ENCODE measurements at places on chromosomes 16 and 17.

GRCh38 chr17:32104158-32104557 lies 38.1 kb upstream of the RHOT1 start:
- no peak for DNase-seq

DNA sequence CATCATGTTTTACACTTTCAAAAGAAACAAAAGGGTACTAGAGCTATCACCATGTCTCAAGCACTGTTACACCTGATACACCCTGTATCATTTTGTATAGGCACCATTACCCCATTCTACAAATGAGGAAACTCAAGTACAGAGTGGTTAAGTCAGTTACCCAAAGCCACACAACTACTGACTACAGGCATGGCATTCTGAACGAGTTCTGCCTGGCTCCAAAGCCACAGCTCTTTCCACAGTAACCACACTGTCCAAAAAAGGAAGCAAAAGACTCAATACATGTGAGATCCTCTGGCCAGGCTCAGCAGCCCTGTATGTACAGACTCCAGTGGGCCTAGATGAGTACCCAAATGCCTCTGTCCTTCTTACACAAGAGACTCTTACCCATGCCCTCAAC lies 4.7 kb downstream of the DYNC1LI2 start:
- peak; percentile 34 for DNase-seq

- no peak for DNase-seq
These were observed 112.6 kb upstream of the MPHOSPH6 start for GRCh38 chr16:82282662-82283061.

GRCh38 chr17:49196520-49196919 lies 13.9 kb downstream of the GNGT2 start:
- DNase-seq = no peak

DNA sequence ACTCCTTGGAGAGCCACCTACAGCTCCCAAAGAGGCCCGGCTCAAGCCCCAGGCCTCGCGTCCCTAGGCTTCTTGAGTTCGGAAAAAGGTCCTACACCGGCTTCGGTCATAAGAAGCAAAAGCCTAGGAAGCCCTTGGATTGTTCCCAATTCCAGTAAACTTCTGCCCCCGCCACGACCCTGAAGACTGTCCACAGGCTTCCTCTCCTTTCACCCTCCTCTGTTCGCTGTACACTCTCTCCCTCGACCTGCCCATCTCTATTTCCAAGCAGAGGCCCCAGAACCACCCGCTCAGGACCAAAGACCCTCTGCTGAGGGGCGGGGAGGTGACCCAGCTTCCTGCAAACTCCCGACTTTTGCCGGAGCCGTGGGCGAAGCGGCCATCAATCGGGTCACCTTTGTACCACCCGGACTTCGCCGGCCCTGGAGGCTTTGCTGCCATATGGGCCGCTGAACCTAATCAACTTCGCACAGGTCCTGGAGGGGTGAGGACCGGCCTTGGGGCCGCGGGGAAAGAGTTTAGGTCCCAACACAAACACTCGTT lies 2.7 kb downstream of the HOXB2 start:
- DNase-seq = peak; percentile 18

DNA sequence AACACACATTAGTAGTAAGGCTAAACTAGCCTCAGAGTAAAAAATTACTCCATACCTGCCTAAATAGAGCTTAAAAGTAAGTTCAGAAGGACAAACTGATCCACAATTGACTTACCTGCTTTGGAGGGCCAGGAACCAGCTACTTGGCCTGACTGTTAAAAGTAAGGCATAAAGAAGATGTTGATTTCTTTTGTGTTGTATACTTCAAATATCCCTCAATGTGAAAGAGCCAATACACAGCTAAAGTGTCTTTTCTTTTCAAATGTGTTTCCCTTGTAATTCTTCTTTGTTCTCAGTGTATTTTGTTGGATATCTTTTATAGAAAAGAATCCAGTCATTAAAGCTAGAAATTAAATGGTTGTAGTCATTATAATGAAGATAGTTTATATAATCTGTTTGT lies 171.1 kb downstream of the TANC2 start:
- DNase-seq = no peak

- DNase-seq = peak; percentile 66
These were observed 9.8 kb downstream of the SLC38A10 start for GRCh38 chr17:81285179-81285878.

GRCh38 chr17:71970312-71970711 lies 150.5 kb upstream of the SOX9 start:
- DNase-seq = no peak

DNA sequence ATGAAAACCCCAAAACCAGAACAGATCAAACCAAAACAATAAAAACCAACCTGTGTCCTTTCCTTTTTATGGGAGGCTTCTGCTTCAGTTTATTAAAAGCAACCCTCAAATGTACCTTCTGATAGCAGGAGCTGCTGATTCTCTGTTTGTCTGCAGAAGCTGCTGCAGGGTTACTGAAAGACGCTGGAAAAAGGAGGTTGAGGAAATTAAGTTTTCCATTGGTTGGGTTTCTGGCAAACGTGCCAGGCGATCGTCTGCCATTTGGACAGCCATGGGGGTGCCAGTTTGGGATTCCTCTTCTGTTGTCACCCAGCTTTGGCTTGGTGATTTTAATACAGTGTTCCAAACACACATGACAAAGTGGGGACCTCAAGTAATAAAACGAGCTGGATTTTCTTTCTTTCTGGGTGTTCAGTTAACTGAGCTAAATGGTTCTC lies 185.4 kb upstream of the ZFHX3 start:
- DNase-seq = no peak

DNA sequence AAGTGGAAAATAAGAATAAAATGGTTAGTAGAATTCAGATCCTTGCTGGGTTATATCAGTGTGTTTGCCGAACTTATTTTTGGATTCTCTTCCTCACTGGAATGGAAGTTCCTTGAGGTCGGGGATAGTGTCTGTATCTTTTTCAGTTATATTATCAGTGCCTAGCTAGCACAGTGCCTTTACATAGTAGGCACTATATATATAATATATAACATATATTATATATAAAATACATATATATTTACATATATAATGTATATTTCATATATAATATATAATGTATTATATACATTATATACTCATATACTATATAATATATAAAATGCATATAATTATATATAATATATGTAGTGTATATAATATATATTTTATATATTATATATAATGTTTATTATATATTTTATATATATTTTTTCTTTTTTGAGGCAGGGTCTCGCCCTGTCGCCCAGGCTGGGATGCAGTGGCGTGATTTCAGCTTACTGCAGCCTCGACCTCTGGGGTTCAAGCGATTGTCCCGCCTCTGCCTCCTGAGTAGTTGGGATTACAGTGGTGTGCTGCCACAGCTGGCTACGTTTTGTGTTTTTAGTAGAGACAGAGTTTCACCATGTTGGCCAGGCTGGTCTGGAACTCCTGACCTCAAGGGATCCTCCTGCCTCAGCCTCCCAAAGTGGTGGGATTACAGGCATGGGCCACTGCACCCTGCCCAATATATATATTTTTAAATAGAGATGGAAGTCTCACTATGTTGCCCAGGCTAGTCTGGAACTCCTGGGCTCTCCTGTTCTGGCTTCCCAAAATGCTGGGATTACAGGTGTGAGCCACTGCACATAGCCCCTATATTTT lies 3.2 kb downstream of the NFATC3 start:
- no peak for DNase-seq

- no peak for DNase-seq
These were observed 1.3 kb downstream of the IL34 start for GRCh38 chr16:70647441-70648359.

DNA sequence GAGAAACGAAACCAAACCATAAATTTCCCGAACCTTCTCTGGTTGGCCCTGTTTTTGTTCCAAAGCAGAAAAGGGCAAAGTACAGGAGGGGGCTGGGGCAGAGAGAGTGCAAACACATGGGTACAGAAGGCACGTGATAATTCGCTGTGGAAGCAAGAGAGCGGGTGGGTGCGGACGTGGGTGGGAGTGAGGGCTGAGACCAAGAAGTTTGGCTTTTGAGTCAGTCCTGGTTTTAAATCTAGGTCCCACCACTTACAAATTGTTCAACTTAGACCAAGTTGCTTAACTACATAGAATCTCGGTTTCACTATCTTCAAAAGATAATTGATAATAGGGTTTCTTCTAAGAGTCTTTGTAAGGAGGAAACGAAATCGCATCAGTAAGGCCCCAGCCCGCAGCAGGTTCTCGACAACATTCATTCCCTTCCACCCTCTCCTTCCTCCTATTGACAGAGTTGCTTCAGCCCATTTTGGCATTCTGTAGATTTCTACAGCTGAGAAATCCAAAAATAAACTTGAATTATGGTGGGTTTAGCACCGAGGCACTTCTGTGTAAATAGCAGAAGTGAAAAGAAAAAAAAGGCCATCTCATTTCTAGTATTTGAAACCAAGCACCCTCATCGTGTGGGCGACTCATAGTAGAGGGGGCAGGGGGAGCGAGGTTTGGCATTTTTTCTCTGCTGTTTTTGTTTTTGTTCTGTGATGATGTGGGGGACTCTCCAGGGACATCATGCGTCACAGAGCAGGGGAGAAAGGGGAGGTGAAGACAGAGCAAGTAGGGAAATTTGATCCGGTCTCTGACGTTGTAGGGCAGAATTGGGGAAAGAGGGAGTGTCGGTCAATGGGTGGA lies 33.6 kb upstream of the CCR7 start:
- peak; percentile 82 for DNase-seq

DNA sequence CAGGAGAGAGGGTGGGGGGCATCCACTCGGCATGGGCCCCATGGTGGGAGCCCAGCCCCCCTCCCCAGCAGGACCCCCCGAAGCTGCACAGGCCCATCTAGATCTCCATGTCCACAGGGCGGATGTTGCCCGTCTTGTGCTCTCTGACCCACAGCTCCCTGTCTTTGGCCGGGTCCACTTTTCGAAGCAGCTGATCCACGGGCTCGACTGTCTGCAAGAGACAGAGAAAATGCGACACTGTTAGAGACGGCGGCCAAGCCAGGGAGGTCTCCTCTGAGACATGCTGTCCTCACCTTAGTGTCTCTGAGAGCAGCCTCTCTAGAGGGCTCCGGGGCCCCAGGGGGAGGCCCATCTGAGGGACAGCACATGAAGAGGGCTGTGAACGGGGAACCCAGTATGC lies 12.1 kb upstream of the RCVRN start:
- no peak for DNase-seq

- DNase-seq = peak; percentile 89
These were observed 3.6 kb downstream of the CORO1A start for GRCh38 chr16:30186782-30187555.

- DNase-seq = no peak
These were observed 21.3 kb downstream of the ZNF423 start for GRCh38 chr16:49834531-49835151.
